ENCODE measurements at places on chromosomes 1 and 21.

- no peak for DNase-seq
Measured at GRCh38 chr1:39632682-39633417, 6.6 kb downstream of the HEYL start.

DNA sequence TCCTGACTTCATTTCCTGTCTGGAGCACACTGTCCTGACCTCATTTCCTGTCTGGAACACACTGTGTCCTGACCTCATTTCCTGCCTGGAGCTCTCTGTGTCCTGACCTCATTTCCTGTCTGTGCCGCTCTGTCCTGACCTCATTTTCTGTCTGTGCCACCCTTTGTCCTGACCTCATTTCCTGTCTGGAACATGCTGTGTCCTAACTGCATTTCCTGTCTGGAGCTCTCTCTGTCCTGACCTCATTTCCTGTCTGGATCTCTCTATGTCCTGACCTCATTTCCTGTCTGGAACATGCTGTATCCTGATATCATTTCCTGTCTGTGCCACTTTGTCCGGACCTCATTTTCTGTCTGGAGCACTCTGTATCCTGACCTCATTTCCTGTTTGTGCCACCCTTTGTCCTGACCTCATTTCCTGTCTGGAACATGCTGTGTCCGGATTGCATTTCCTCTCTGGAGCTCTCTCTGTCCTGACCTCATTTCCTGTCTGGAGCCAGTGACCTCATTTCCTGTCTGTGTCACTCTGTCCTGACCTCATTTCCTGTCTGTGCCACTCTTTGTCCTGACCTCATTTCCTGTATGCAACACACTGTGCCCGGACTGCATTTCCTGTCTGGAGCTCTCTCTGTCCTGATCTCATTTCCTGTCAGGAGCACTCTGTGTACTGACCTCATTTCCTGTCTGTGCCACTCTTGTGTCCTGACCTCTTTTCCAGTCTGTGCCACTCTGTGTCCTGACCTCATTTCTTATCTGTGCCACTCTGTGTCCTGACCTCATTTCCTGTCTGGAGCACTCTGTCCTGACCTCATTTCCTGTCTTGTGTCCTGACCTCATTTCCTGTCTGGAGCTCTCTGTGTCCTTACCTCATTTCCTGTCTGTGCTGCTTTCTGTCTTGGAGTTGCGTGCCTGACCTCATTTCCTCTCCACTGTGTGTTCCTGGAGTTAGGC is 27.6 kb downstream of the SKI start:
- peak; percentile 76 for DNase-seq

DNA sequence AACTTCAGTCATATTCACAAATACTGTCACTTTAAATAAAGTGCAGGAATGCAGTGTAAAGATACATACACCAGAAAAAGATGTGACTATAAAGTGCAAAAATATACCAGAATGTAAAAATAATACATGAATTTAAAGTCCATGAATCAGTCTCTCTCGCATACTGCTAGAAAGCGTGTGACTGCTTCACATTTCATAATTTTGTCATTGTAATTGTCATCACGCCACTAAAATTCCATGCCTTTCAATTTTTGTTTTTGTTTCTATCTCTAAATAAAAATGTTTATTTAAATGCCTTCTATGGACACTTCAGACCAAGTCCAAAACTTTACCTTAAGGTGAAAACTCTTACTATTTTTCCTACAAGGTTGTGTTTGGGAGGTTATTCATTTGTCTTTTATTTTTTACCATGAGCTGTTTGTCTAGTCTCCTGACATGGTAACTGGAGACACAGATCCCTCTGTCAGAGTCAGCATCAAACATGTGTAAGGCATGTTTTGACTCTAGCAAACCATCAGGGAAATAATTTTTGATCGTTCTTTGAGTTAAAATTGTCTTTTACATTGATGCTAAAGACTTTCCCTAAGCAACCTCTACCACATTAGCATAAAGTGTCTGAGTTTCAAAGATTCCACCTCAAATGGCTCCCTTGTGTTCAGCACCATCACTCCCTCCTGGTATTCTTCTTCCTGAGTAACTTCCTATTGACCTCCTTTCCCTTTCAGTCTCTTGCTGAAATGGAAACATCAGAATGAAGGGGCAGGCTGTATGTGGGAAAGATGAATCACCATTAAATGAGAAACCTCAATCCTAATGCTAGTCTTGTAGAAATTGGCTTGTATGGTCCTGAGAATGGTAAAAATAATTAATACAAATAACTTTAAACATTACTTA is 14.0 kb upstream of the AIM2 start:
- no peak for DNase-seq

DNA sequence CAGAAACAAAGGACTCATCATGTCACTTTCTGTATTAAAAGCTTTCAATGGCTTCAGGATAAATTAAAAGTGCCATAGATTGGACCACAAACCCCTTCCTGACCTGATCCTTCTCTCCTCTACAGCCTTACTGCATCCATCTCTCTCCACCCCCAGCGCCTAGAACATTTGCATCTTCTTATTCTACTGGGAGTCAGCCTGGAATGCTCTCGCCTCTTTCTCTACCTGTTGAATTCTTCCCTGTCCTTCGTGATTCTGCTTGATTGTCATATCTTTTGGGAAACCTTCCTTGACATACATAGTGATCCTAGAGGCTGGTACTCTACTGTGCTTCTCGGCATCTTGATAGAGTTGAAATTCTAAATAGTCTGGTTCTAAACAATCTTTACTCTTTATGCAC is 332.0 kb upstream of the PBX1 start:
- DNase-seq: no peak

DNA sequence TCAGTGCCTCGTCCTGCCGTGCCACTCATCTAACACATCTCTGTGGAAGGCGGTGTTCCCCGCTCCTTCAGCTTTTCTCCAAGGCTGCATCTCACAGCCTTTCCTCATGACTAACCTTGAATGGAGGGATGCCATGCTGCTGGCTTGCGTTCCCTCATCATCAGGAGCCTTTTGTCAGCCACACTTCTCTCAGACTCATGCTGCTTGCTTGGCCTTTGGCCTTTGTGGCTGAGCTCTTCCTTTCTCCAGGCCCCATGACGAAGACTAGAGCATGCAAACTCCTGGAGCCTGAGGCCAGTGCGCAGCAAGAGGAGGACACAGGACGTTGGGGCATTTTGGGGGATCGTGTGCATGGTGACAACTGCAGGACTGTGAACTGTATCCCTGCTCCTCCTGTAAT is 70.8 kb downstream of the SYT2 start:
- DNase-seq: no peak

DNA sequence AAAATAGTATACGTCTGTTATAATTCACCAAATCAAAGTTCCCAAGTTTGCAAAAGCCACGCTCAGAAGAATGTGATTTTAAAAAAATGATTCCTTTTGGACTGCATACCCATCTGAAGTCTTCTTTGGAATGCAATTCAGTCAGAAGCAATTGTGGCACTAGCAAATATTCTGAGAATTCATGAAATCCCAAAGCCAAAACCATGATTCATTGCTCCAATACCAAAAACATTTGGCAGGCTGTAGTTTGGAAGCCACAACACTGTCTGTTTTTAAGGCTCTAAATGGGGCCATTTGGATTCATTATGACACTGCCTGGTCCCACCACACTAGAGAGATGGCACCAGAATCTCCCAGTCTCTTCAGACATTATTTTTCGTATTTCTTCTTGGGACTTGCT is 21.8 kb upstream of the LRRC53 start:
- no peak for DNase-seq

DNA sequence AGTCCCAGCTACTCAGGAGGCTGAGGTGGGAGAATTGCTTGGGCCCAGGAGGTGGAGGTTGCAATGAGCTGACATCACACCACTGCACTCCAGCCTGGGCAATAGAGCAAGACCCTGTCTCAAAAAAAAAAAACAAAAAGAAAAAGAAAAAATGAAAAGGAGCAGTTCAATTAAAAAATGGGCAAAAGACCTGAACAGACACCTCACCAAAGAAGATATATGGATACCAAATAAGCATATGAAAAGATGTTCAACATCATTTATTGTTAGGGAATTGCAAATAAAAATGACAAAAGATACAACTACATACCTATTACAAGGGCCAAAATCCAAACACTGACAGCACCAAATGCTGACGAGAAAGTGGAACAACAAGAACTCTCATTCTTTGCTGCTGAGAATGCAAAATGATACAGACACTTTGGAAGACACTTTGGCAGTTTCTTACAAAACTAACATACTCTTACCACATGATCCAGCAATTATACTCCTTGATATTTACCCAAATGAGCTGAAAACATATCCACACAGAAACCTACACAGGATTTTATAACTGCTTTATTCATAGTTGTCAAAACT is 28.7 kb upstream of the ATP5PO start:
- no peak for DNase-seq

DNA sequence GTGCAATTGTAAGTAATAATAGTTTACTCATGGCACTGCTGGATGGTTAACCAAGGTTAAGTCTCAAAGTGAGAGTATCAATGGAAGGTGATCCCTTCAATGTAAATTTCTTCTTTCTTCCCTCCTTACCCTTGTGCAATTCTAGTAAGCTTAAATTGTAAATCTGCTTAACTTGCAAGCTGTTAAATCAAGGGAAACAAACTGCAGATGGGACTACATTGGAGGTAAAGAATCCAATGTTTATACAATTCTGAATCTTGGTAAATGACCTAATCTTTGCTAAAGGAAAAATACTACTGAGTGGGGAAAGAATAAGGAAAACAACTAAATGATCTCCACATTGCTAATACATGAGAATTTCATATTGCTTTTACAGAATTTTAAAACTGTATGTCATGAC is 6.7 kb upstream of the CD55 start:
- DNase-seq: no peak

- no peak for DNase-seq
Measured at GRCh38 chr21:35520856-35521255, 471.8 kb upstream of the RUNX1 start.

GRCh38 chr1:76759950-76760349 is 107.3 kb upstream of the ST6GALNAC5 start:
- no peak for DNase-seq

GRCh38 chr1:199561334-199561733 is 466.2 kb upstream of the NR5A2 start:
- no peak for DNase-seq

DNA sequence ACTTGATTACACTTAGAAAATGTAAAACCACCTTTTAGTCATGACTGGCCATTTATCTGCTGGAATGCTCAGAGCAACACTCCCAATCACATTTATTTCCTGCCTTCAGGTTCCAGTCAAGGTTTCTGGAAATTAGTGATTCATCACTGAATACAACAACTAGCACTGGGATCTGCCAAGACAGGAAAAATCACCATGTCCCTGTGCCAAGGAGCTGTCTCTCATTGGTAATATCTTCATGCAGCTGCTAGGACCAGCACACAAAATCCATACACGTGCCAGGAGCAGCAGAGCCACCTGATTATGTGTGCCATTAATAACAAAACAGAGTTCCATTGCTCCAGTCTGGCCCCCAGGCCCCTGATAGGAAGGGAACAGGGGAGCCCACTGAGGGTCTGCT is 194.6 kb downstream of the TNR start:
- DNase-seq: no peak

- no peak for DNase-seq
Measured at GRCh38 chr1:18282851-18283600, 175.4 kb downstream of the IGSF21 start.

DNA sequence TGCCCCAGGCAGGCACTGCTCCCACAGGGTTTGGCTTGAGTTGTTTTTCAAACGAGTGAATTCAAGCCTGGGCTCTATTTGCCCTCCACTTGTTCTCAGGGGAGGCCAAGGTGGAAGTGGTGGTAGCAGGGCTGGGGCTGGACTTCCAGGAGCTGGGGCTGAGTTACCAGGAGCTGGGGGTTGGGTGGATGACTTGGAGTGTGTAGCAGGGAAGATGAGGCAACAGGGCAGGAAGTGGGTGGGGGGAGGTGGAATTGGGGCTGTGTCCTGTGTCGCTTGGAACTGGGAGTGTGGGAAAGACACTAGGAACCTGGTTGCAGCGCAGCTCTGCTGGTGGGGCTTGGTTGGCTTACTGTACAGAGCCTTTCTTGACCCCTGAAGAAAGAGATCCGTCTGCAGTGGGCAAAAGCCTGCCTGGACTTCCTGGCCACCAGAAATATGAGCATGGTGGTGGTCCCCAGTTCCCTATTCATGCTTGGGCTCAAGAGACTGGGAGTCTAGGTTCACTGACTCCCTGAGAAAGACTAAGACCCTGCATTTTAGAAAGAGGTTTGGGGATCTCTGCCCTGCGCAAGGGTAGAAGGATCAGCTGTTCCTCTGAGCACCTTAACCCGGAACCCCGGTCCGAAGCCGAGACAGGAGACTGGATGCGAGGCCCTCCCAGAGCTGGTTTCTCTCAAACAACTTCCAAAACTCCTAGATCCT is 3.1 kb downstream of the TFAP2E start:
- DNase-seq: no peak

- DNase-seq: no peak
Measured at GRCh38 chr1:175073633-175074032, 6.0 kb downstream of the TNN start.

GRCh38 chr1:96978444-96978843 is 256.9 kb downstream of the PTBP2 start:
- DNase-seq: no peak

GRCh38 chr1:18426580-18426979 is 54.1 kb upstream of the KLHDC7A start:
- no peak for DNase-seq

DNA sequence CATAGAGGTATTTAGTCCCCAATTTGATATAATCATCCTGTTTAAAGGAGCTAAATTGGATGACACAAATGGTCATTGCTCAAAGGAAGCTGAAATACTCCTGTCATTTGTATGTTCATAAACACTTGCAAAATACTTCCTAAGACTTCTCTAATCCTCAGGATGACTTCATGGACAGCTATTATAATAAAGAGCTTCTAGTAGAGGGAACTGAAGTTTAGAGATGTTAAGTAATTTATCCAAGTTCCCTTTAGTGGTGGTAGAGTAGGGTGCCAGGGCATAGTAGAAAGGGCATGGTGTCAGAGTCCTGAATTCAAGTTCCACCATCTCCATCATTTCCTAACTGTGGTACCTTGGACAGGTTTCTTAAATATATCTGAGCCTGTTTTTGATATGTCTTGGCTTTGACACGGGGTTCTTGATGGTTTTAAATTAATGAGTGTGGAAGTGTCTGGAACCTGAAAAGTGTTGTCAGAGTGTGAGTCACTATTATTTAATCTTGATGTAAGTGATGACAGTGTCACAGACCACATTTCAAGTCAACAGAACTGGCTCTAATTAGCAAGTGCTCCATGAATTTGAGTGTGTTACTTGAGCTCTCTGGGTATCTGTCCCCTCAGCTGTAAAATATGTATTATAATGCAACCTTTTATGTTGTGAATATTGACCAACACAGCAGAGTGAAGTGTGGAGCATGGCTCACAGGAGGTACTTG is 12.1 kb upstream of the GBP6 start:
- DNase-seq: no peak

DNA sequence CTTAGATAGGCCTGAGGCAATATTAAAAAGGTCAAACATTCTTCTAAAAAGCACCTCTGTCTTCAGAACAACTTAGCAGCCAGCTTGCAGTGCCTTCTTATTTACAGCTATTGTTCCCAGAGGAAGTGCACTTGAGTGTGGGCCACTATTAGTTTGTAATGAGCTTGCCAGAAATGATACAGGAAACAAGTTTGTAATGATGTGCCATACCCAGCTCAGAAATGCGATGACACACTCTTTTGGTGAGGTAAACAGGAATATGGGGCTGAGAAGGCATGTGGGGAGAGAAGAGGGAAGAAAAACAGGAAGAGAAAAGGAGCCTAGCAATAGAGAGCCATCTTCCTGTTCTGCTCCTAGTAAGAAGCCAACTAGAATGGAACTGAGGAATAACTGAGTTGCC is 295.4 kb downstream of the AGBL4 start:
- DNase-seq: no peak

Measured in effector CD8-positive, alpha-beta T cell (primary cell).